Suppressor macrophage (primary cell): ENCODE measurements at places on chromosomes 2 and 18.

DNA sequence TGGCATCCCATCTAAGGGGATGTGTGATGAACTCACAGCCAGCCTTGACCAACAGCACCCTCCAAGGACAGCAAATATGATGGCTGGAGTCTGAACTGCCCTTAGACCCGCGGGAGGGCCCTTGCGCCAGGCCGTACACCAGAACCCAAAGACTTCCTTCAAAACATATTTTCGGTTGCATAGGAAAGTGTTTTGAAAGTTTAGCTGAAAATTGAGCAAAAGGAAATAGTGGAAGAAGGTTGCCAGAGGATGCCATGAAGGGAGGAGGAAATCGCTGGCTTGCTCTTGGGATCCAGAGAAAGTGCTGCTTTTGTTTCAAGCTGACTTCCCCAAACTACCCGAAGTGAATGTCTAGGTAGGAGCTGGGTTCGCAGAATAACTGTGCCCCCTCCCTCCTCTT is 61.3 kb downstream of the IL1R2 start:
- DNase-seq: peak; percentile 71

- DNase-seq: no peak
Measured at GRCh38 chr18:37400802-37401201, 164.8 kb downstream of the CELF4 start.

DNA sequence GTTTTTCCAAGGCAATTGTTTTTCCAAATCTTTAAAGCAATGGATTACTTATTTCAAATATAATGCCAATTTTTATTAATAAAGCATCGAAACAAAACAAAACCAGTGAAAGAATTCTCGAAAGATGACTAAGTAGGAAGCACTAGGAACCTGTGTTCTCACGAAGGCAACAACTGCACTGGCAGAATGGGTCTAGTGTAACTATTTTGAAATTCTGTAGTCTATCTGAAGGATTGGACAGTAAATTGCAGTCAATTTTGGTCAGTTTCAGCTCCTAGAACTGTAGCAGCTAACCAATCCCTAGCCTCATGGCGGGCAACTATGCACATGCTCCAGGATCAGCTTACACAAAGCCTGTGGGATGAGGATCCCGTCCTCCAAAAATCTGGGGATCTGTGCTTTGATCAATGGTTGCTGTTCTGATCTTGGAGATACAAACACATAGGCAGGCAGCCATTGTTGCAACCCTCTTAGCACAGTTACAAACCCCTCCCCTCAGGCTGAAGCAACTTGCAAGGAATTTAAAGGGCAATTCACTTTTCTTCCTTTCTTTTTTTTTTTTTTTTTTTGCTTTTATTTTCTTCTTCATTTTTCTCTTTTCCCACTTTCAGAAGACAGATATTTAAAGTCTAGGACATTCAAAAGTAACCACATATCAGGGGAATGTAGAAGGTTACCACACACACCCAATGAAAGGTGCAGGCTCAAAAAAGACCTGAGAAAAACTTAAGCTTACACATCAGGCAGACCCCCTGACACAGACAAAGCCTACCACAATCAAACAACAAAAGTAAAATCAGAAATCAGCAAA is 147.6 kb downstream of the THADA start:
- no peak for DNase-seq

DNA sequence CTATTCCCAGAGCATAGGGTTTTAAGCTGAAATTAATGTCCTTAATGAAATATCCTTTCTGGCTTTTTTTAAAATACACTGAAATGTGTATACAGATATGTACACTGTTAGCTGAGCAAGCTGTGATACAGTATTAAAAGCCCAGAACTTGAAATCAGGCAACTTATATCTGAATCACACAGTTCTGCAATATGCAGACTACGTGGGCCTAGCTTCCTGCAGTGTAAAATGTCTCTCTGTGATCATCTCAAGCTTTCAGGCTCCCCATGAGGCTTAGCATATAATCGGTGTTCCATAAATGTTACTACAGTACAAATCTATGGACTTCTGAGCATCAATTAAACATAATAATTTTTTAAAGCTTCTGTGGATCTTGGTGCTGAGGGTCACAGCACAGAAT is 8.2 kb downstream of the FBXO15 start:
- peak; percentile 77 for DNase-seq

GRCh38 chr2:45833301-45833967 is 182.0 kb downstream of the PRKCE start:
- no peak for DNase-seq

DNA sequence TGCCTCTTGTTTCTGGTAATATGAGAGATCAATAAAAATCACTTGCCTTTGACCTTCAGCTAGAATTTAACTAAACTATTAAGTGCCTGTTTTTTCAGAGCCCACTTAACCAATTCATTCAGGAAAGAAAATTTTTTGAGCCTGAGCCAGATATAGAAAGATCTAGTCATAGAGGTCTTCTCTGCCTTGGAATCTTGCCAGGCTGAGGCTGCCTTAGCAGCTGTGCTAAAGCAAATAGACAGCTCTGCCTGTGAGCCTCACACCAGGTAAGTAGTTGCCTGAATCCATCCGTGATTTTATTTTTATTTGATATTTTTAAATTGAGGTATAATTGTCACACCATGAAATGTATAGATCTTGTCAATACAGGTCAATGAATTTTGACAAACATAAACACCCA is 27.4 kb downstream of the EVX2 start:
- DNase-seq: no peak
